ENCODE measurements at places on chromosomes 4 and X. TPM values are rescaled to one million over a fixed set of nuclear protein-coding genes. Genes with fewer than 3 reads are reported as not detected.

PRR32 gene
- not detected for total RNA-seq

C4orf33 gene
- total RNA-seq: 13.4 TPM

GABRG1 gene
- not detected for total RNA-seq

DDX53 gene
- not detected for total RNA-seq

RXFP1 gene
- total RNA-seq: not detected

GRCh38 chrX:105282077-105282476 is 61.6 kb upstream of the TEX13A start:
- no peak for DNase-seq

GRCh38 chr4:74543231-74543781 is 98.4 kb downstream of the AREG start:
- no peak for DNase-seq

DNA sequence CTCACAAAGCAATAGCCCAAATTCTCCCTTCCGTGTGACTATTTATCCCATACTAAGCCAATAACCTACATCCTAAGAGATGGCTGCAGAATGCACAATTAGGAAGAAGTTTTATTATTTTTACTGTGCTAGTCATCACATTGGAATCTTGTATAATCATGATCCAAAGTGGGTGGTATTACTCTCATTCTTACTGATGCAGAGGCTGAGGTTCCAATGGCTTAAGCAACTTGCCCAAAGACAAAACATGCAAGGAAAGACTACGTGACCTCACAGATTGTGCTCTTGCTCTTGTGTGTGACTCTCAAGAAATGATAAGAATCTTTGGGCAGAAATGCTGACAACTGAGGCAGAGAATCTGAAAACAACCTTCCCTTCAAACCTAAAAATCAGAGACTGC is 212.2 kb downstream of the LDB2 start:
- DNase-seq: no peak

All from chondrocyte (in vitro differentiated cells).